ENCODE measurements at places on chromosomes 2 and 18. TPM values are rescaled to one million over a fixed set of nuclear protein-coding genes. Genes with fewer than 3 reads are reported as not detected.

The CWC22 gene
- 14.3 TPM for total RNA-seq

The ADRA2B gene
- total RNA-seq, result 0.66 TPM

The SATB2 gene
- total RNA-seq, result 6.6 TPM

The NEU4 gene
- not detected for total RNA-seq

The COLEC12 gene
- 44.5 TPM for total RNA-seq
